Natural killer cell (primary cell): ENCODE measurements at places on chromosomes 7 and 10. TPM values are rescaled to one million over a fixed set of nuclear protein-coding genes. Genes with fewer than 3 reads are reported as not detected.

DNA sequence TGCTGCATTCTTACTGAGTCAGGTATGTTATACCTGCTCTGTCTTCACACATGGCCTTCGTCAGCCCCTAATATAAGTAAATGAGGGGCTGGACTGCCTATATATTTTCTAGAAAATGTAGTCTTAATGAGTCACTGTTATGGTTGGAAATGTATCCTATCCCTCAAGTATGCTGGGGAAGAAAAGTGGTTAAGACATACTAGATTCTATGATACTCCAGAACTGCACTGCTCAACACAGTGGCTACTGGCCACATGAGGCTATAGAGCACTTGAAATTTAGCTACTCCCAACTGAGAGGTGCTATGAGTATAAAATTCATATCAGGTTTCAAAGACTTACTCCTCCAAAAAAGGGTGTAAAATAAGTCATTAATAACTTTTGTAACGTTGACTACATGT, 104.3 kb upstream of the STEAP1B start:
- DNase-seq: no peak
- H3K36me3 ChIP-seq: no peaks in the 10 kb centered on the region
- no peak overlapping the region for H3K4me3 ChIP-seq
- H3K27ac ChIP-seq: no peak overlapping the region

The PRSS37 gene
- not detected for total RNA-seq

GRCh38 chr7:155203882-155204691, 93.6 kb upstream of the INSIG1 start:
- peaks cover 25% of the 10 kb centered on the region for H3K4me1 ChIP-seq
- no peaks in the 10 kb centered on the region for H3K27me3 ChIP-seq
- no peak overlapping the region for H3K4me3 ChIP-seq
- H3K36me3 ChIP-seq: no peaks in the 10 kb centered on the region

DNA sequence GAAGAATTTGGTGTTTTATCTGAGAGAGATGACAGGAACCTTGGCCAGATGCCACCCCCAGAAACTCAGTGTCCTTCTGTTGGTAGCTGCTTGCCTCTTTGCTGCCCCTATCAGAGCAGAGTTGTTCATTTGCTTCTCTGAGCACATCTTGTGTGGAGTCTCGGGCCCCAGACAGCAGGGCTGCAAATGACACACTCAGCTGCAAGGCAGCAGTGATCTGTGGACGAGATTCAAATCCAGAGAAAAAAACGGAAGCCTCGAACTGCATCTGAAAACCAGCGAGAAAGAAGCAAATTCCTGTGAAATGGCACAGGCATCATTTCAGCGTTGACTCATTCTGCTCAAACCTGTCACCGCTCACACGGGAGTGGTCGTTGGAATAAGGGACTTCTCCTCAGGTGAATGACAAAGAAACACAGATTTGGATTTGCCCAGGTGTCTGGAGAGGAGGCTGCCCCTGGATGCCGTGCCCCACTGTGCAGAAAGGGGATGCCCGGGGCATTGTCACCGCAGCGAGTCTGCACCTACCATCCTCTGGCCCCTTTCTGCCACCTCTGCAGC, 144.7 kb downstream of the PFKFB3 start:
- H3K36me3 ChIP-seq: no peaks in the 10 kb centered on the region
- DNase-seq: peak; percentile 86
